ENCODE measurements at places on chromosomes 2 and 18.

GRCh38 chr18:57811477-57812125, 8.5 kb upstream of the ATP8B1 start:
- no peak for DNase-seq

DNA sequence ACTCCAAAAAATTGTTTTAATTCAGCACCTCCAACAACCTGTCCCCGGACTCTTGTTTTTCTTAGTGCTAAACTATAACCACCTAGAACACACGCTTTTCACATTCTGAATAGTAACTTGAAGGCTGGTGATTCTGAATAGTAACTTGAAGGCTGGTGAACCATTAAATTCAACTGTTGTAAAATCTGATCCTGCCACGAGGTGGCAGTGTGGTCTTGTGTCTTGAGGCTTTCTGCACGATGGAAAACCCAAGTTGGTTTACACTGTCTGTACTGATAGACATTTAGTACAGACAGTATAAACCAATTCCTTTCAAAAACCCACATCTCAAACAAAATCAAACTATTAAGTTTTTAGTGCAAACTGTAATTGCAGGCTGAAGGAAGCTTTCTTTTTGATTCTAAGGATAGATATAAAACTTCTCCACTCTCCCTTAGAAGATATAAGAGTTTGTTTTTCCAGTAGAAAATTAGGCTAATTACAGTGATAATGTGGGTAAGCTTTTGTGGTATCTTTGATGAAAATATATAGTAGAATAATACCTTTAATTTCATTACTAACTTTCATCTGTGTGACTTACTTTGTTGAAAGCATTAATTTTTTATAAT, 57.6 kb downstream of the VAPA start:
- DNase-seq, result peak; percentile 78

- DNase-seq, result no peak
Observed at GRCh38 chr2:240957656-240958365, 40.6 kb upstream of the SNED1 start.

- peak; percentile 2 for DNase-seq
Observed at GRCh38 chr2:169229590-169229989, 132.7 kb downstream of the LRP2 start.

GRCh38 chr2:215606219-215606618, 170.4 kb upstream of the FN1 start:
- peak; percentile 46 for DNase-seq

DNA sequence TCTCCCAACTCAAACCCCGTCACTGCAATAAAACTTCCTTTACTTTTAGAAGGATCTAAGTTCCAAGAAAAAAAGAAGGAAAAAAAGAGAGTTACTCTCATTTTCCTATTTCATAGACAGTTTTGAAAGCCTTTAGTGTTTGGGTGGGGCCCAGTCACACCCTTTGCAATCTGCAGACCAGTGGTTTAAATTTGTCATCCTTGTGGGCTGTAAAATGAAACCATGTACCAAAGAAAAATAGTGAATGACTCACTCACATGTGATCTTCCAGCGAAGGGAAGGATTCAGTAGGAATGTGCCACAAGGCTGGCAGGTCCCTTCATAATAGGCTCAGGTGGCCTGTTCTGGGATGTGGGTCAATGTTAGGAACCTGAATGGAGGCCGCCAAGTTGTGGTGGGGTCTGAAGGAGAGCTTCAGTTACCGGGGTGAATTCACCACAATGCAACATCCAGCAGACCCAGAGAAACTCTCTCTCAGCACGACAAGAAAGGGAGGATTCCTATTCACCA, 28.3 kb downstream of the ANXA4 start:
- DNase-seq, result peak; percentile 95

DNA sequence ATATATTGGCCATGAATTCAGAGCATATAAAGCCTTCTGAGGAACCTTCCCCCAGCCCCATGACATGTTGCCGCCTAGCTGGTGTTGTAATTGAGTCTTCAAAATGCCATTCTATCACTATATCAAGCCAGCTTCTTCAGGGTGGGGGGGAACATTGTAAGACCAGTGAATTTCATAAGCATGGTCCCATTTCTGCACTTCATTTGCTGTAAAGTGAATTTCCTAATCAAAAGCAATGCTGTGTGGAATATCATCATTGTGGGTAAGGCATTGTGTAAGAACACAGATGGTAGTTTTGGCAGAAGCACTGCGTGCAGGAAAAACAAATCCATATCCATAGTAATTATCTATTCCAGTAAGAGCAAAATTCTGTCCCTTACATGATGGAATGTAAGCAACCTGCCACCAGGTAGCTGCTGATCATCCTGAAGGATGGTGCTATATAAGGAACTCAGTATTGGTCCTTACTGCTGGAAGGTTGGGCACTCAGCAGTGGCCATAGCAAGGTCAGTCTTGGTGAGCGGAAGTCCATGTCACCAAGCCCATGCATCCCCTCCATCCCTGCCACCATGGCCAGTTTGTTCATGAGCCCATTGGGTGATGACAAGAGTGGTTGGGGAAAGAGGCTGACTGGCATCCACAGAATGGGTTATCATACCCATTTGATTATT, 159.4 kb downstream of the COPS8 start:
- DNase-seq, result no peak

- DNase-seq, result no peak
Observed at GRCh38 chr18:46506974-46507586, 149.9 kb downstream of the LOXHD1 start.

DNA sequence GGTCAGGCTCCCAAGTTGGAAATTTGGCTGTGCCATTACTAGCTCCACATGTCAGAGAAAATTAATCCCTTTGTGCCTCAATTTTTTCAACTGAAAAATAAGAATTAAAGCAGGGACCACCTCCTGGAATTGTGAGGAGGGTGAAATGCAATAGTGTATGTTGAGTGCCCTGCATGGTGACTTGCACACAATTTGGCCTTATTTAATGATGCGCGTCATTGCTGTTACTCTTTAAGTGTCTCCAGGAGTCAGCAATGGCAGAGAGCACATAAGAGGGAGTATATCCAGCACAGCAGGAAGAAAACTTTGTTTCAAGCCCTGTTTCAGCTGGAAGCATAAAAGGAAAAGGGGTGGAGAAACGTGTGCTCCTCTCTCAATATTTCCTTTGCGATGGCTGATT, 215.8 kb downstream of the ALK start:
- DNase-seq, result no peak

GRCh38 chr2:10140841-10141610, 18.5 kb downstream of the RRM2 start:
- no peak for DNase-seq

GRCh38 chr2:8980096-8980495, 23.4 kb downstream of the MBOAT2 start:
- no peak for DNase-seq

DNA sequence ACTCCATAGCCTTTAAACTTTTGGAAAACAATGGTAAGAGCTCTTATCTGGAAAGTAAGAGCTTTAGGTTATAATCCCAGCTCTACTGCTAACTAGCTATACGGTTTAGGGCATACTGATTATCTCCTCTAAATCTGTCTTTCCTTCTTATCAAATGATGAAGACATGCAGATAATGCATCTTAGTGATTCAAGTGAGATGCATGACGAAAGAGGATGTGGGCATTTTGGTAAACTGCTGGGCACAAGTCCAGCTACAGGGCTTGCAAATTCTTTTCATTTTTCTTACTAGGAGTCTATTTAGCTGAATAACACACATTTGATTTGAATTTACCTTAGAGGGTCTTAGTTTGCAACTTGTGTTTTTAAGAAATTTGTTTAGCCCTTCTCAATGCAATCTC, 1604.8 kb upstream of the ZEB2 start:
- DNase-seq, result peak; percentile 19

DNA sequence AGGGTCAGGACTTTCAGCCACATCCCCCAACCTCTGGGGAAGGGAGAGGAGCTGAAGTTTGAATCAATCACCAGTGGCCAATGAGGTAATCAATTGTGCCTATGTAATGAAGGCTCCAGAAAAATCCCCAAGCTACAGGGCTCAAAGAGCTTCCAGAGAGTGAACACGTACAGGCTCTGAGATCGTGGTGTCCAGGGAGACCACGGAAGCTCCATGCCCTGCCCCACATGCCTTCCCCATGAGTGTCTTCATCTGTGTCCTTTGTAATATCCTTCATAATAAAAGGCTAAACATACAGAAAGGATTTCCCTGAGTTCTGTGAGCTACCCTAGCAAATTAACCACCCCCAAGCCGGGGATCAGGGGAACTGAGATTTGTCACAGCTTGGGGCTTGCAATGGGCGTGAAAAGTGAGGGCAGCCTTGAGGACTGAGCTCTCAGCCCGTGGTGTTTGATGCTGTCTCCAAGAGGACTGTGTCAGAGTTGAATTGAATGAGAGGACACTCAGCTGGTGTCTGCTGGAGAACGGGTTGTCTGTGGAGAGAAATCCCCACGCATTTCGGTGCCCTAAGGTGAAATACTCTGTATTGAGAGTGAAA, 25.5 kb upstream of the TUBB6 start:
- DNase-seq, result peak; percentile 61

GRCh38 chr2:72135921-72136320, 11.7 kb downstream of the CYP26B1 start:
- DNase-seq, result no peak

DNA sequence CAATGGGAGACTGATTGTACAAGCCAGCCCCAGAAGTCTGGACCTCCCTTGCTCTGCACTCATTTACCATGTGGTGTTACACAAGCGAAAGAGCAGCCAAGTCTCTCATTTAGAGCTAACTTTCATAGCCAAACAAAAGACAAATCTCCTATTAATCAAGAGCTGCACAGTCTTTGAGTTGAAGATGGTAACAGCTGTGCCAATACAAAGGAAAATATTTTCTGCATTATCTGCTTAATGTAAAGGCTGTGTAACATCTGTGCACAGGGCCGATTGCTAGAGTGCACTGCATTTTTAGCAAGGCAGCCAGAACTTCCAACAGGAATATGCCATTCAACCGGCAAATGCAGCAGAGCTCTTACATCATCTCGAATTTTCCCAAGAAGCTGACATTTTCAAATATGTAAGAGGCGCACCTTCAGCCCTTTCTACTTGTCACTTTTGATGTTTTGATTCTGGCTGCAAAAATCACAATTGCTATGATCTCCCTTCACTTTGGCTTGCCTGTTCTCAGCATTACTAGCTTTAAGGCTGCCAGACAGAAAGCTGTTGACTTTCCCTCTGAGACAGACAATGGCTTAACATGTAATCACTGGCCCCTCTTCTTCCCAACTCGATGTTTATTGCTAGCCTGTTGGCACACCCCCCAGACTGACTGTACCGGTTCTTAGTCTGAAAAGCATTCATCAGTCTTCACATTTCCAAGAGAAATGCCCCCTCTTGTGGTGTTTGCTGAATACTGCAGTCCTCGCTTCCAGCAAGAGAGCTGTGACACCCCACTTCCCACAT, 96.9 kb upstream of the TANK start:
- peak; percentile 83 for DNase-seq

- peak; percentile 29 for DNase-seq
Observed at GRCh38 chr2:216849987-216850386, 9.9 kb downstream of the TNP1 start.

DNA sequence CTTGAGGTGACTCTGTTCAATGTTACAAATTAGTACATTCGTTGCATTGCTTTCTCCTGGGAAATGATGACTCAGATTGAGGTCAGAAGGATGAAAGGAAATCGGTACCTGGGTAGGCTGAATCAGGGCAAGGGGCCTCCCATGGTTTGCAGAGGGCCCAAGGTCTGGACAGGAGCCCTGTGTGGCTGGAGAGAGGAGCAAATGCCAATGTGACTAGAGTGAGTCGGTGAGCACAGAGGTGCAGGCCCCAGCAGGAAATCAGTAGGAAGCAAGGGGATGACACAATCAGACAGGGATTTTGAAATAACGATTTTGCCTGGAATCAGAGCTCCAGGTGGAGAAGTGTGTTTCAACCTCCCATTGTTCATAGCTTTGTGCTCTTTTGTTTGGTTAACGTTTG, 118.9 kb downstream of the CCDC102B start:
- DNase-seq, result peak; percentile 61

DNA sequence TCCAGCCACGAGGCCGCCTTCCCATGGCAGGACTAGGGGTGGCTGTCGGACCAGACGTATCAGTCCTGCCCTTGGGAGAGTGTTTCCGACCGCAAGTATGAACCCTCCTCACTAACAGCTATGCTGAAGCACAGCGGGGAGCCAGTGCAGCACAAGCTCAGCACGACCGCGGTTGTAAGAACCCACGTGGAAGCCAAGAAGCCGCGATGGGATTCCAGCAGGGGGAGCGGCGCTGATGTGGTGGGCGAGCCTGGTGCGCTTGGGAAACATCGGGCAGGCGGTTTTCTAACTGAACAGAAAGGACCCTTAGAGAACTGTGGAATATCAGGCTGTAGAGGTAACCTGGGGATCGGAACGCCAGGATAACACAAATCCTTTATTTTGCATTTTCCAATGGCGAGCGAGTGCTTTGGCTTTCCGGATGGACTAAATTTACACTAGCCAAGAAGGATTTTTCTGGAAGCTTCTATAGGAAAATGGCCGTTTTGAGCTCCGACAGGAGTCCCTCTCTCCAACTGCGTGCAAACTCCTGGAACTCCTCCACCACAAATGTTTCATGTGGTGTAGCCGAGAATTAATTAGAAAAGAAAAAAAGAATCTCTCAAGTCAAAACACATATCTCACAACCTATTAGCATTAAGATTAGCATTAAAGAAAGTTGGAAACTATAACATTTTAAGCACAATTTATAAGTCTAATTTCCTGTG, 132.0 kb upstream of the MYCN start:
- no peak for DNase-seq

DNA sequence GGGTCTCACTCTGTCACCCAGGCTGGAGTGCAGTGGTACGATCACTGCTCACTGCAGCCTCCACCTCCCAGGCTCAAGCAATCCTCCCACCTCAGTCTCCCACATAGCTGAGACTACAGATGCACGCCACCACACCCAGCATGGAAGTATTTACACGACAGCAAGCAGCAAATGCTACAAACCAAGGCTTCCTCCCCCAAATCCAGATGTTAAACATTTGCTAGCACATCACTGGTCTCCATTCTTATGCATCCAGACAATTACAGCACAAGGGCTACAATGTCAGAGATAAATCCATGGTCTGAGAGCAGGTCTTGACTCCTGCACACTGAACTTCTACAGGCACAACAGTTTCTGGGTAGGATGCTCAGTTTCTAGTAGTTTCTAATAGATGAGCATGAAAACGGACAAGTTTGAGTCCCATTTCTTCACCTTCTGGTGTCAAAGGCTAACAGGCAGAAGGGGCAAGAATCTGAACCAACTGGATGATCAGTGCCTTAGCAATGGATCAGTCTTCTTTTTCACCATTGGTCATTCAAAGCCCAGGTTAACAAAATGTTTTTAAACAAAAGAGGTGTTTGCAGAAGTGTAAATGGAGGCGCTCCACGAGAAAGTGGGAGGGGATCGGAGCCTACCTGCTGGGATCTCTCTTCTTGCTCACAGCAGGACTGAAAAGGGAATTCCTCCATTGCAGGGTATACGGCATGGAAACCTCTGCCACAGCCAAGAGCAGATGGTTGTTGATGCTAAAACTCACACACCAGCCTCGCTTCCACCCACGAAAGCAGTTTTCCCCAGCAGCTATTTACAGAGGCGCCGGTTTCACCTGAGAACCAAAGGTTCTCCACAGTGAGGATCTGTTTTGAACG, 135.0 kb upstream of the ARL4C start:
- no peak for DNase-seq

DNA sequence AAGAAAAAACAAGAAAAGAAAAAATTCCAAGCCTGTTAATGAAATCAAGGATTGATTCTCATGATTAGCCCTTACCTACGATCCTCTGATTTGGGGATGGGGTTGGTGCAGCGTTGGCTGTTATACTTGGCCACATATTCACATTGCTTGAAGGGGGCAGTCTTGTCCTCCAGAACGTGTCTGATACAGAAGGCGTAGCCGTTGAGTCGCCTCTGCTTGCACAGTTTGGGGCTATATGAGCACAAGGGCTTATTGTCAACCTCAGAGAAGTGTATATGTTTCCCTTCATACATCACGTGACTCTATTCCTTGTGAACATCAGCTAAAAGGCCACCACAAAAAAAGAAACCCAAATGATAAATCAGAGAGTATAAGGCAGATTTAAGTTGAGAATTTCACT, 23.2 kb downstream of the INO80D start:
- DNase-seq, result no peak

All from renal cortical epithelial cell (primary cell).